ENCODE measurements at places on chromosomes 7 and 10.

DNA sequence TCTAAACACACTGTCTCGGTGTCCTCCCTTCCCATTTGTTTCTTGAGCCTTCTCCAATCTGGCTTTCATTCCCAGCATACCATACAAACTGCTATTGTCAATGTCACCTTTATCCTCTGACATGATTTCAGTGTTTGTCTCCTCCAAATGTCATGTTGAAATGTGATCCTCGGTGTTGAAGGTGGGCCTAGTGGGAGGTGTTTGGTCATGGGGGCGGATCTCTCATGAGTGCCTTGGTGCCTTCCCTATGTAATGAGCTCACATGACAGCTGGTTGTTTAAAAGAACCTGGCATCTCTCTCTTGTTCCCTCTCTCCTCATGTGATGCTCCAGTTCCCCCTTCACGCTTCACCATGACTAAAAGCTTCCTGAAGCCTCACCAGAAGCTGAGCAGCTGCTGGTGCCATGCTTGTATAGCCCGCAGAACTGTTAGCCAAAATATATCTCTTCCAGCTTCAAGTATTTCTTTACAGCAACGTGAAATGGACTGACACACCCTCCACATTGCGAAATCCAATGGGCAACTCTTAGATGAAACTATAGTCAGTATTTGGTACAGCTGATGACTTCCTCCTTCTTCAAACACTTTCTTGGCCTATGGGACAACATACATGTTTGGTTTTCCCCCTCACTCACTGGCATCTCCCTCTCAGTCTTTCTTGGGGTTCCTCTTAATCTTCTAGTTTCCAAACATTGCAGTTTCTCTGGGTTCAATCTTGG, 27.8 kb downstream of the RNLS start:
- DNase-seq = peak; percentile 73

GRCh38 chr10:11446864-11447263, 164.6 kb downstream of the USP6NL start:
- DNase-seq = no peak

DNA sequence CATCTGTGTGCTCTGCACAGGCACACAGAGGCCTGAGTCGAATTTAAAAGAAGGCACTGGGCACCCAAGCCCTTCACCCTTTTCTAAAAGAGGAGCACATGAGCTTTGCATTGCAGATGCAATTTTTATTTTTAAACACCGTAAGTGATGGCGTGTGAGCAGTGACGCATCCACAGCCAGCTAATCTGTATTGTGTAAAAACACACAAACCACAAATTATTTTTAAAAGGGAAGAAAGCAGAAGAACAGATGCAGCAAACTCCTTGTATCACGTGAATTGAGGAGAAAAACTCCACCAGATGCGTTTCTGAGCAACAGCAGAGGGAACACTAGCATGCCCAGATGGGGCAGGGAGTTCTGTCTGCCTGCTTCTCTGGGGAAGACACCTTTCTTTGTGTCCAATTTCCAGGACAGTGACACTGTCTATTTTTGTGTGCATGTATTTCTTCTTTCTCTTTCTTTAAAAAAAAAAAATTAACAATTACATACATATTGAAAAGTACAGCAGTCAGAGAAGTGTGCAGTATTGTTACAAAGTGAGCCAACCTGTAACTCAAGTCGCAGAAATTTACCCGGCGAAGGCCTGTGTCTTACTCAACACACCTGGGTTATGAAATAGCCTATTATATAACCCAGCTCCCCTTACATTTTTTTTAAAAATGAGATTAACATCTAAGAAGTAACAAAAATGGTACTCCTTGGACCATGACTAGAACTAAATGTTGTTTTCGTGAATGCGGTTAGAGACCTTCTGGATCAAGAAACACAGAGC, 39.2 kb downstream of the EEPD1 start:
- DNase-seq = peak; percentile 92

- DNase-seq = no peak
These were observed 140.2 kb downstream of the FANK1 start for GRCh38 chr10:126036515-126036914.

- no peak for DNase-seq
These were observed 1094.1 kb downstream of the DNAJB9 start for GRCh38 chr7:109663806-109664205.

- no peak for DNase-seq
These were observed 144.9 kb upstream of the HDAC9 start for GRCh38 chr7:18350678-18351077.

DNA sequence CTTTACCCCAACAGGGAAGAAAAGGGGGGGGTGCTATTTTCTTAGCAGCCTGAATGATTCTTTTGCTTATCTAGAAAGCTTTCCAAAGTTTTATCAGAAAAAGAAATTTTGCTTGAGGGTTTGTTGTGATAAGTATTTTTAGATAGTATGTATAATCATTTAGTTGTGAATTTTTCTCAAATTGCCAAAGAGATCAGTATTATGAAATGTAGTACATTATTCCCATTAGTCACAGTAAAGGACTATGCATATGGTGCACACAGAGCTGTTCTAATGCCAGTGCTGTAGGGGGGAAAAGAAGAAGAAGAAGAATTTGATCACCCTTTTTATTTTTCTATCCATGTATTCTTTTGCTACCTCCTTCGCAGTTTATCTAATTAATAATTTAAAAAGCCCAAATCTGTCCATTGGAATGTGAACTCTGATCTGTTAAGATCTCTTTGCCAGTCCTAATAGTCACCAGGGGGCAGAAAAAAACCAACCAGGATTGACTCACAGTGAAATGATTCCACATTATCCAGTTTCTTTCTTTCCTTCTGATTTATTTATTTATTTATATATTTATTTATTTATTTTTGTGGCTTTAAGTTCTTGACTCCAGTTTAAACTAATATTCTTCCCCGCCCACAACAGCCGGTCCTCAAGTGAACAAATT, 4.7 kb downstream of the RBM20 start:
- no peak for DNase-seq

DNA sequence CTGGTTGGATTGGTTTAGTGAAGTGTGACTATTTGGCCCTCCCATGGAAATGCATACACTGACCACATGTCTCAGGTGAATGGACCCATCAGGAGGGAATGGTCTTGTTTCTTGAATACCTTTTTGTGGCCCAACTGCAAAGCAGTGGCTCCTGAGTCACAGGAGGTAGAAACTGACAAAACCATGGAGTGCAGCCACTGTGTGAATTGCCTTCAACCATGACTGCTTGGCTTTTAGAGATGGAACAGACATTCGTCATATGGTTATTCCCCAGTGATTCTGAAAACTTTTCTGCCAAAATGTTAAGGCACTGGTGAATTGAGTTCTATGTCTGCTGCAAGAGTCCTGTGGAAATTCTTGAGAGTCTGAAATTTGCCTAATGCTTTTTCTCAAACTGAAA, 64.7 kb downstream of the CDK14 start:
- DNase-seq = no peak

GRCh38 chr10:59705931-59706330, 3.7 kb downstream of the SLC16A9 start:
- DNase-seq = no peak

- no peak for DNase-seq
These were observed 18.9 kb upstream of the UNC5B start for GRCh38 chr10:71193516-71193915.

GRCh38 chr7:41536122-41536872, 166.6 kb downstream of the INHBA start:
- no peak for DNase-seq

DNA sequence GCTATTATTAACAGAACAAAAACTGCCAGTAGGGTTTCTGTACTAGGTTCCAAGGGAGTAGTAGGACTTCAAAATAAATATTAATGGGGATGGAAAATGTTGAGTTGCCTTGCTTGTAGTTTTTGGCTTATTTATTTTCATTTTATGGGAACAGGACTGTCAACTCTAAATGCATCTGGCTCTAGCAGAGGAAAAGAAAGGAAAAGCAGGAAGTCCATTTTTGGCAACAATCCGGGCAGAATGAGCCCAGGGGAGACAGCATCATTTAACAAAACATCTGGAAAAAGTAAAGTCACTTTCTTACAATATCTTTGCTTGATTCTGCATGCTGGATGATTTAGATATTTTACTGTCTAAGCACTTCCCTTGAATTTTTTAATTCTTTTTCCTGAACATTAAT, 69.4 kb downstream of the NOC3L start:
- no peak for DNase-seq

DNA sequence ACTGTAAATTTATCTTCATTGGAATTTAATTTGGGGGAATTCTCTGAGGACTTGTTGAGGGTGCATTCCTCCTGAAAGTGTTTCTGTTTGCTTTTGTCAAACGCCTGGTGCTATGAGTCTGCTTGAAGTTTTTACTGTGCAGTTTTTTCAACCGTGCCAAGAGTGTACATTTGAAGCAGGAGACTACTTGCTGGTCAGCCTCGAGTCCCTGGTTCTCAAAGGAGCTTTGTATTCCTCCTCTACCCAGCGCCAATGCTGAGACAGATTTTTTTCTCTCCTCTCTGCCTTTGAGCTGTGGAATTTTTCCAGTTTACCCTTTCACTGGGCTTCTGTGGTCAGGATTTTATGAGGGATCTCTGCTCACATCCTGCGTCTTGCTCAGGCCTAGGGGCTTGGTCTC, 62.1 kb downstream of the NPY start:
- DNase-seq = no peak

- DNase-seq = peak; percentile 5
These were observed 1.9 kb downstream of the FOXK1 start for GRCh38 chr7:4683884-4684565.

GRCh38 chr10:69292459-69292858, 14.2 kb downstream of the HK1 start:
- DNase-seq = no peak

- DNase-seq = no peak
These were observed 107.0 kb upstream of the INSIG1 start for GRCh38 chr7:155190688-155191087.

DNA sequence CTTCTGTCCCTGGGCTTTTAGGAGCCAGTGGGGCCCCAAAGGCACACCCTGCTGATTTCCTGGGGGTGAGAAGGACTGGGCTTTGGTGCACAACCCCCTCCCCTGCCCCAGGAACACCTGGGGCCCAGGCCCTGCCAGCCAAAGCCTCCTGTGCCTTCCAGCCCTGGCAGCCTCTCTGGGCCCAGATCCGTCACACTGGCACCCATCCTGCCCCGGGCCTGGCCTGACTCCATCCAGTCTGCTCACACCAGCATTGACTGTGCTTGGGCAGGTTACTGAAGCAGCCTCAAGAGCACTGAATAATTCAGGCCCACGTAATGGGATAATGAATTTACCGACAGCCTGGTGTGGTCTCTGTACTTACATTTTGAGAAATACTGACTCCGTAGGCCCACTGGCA, 12.0 kb upstream of the COMTD1 start:
- DNase-seq = no peak

- DNase-seq = no peak
These were observed 19.3 kb downstream of the MYOF start for GRCh38 chr10:93462881-93463280.

DNA sequence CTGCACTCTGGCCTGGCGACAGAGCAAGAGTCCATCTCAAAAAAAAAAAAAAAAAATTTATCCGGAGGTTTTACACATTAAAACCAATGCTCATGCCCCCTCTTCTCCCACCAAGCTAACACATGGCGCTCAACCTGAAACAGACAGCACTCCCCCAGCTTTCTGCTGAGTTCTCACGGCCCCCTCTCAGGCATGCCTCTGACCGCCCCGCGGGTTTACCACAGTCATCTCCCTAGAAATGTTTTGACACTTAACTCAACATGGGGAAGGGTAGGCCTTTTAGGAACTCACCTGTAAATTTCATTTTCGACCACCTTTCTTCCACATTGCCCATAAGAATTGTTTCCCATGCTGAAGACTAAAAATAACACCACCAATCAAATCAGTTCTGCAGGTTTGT, 9.3 kb downstream of the RCC1L start:
- DNase-seq = no peak

DNA sequence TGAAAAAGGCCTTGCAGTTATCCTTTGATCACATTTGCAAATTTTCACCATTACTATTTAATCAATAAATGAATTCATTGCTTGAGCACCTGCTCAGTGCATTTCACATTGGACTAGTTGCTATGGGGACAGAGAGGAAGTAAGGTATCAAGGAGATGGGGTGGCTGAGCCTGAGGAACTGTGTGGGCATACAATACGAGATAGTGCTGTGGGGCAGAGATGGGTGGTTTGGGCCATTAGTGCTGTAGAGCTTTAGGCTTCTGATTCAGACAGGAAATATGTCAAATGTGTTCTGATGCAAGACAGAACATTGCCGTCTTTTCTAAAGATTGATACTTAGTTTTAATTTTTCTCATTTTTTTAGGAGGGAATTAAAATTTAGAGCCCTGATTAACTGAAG, 13.2 kb downstream of the ITGB8 start:
- no peak for DNase-seq

- peak; percentile 80 for DNase-seq
These were observed 2.2 kb downstream of the IRF5 start for GRCh38 chr7:128939861-128940410.

DNA sequence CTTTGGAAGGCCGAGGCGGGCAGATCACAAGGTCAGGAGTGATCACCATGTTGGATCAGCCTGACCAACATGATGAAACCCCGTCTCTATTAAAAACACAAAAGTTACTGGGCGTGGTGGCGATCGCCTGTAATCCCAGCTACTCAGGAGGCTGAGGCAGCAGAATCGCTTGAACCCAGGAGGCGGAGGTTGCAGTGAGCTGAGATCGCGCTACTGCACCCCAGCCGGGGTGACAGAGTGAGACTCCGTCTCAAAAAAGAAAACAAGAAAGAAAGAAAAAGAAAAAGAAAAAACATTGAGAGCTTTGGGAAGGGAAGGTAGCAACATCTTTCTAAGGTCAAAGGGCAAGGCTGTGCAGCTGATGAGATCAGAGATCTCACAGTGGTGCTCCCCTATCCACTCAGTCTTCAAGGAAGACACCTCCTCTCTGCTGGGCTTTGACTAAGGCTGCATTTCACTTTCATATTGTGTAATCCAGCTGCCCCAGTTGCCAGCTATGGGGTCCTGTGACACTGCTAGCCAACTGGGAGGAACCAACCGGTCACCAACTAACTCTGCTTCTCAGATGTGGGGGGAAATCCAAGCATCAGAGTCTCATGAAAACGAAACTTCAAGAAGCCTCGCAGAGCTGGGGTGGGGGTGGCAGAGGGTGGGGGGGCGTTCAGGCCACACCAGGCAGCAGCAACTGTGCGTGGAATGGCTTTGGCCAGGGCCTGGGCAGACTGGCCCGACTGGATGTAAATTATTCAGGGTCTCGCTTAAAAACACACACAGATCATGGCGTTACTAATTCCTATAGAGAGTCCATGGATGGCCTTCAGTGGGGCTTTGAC, 1.5 kb downstream of the IL15RA start:
- peak; percentile 47 for DNase-seq

DNA sequence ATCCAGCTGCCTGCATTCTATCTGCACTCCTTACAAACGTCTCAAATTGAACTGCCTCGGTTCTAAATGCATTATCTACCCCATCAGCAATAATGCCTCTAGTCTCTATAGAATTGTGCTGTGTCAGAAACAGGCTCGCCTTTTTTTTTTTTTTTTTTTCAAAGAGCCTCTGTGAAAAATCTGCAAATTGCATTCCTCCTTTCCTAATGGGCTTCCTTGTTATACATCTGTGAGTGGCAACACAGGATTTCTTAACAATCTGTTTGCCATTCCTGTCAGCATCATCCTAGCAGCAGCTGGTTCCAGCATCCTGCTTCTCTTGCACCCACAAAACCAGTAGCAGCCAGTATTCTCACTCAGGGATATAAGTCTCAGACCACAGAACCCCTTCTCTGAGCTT, 413.5 kb upstream of the SEMA3D start:
- DNase-seq = no peak

Measured in AML-193 (cell line).